SK-N-MC (cell line): ENCODE measurements at places on chromosomes 3 and 15.

DNA sequence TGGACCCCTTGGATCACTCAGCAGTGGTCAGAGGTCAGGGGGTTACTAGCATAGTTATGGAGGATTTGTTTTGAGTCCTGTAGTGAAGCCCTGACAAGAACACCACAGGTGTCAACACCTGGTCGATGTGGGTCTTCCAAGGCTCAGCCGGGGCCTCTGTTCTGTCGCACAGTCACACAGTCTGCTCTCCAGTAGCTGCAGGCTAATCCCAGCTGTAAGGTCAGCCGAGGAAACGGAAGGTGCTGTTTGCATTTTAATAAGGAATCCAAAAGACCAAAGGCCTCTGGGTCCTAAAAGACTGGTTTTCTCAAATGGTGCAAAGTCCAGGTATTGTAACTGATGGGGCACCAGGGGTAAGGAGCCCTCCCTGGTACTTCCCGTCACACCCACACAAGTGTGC, 71.7 kb downstream of the RPLP1 start:
- DNase-seq: no peak

DNA sequence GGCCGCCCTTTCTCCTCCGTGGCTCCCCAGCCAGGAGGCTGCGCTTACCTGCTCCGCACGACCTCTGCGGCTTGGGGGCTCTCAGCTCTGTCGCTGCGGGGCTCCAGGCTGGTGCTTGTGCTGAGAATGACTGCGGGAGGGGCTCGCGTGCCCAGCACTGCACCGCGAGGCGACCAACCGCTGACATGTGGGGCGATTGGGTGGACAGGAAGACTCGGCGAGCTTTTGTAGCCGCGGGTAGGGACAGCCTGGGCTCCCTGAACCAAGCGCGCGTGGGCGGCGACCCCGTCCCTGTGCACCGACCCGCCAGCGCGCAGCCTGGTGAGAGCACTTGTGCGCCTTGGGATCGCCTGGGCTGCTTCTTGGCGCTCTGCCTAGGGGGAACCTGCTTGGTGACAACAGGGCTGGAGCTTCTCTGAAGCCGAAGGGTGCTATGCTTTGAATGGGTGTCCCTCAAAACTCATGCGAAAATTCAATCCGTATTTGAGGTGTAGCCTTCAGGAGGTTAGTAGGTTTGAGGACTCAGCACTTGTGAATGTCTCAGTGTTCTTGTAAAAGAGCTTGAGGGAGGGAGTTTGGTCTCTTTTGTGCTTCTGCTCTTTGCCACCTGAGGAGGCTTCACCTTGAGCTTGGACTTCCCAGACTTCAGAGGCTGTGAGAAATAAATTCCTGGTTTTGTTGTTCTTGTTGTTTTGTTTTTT, 50.4 kb downstream of the IL12A start:
- DNase-seq: no peak

GRCh38 chr3:108931035-108931434, 22.6 kb downstream of the GUCA1C start:
- no peak for DNase-seq

DNA sequence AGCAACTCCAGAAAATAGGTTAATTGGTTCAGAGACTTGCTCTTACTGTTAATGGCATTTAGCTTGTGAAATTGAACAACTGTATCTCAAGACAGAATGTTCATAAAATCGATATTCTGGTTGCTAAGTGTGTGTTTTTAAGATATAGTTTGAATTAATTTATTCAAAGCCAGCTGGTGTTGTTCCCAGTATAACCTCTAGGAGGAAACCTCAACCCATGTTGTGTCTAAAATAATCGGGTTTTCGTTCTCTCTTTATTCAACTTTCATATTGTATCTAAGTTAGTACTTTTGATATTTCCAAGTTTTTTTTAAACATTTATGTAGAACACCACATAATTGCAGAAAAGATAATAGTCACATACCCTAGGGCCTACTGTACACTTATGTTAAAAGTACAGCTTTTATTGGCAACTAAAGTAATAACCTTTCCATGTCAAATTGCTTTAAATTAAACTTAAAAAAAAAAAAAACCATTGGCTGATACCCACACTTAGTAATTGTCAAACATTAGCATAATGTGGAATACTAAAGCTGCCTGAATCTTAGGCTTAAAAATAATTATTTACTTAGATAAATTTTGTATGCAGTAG, 90.9 kb downstream of the SAMMSON start:
- DNase-seq: no peak

- DNase-seq: no peak
Measured at GRCh38 chr15:100725121-100726069, 123.0 kb downstream of the ASB7 start.

GRCh38 chr15:61769557-61769956, 290.7 kb downstream of the VPS13C start:
- DNase-seq: no peak

- DNase-seq: no peak
Measured at GRCh38 chr3:65173841-65174240, 486.0 kb upstream of the ADAMTS9 start.

DNA sequence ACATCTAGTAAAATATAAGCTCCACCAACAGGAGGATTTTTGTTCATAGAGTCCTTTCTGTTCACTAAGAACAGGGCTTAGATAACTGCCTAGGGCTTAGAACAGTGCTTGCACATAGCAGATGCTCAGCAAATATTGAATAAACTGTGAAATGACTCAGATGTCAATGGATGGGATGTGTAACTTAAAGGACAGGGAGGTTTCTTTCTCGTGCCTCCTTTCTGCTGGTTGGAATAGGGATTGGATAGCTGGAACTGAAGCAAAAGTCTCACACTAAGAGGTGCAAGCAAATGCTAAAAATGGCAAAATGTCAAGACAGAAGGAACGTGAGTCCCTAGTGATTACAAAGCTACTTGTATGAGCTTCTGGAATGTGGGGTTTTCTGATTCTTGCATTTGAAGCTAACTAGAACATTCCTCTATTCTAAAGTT, 392.8 kb upstream of the WNT5A start:
- no peak for DNase-seq

DNA sequence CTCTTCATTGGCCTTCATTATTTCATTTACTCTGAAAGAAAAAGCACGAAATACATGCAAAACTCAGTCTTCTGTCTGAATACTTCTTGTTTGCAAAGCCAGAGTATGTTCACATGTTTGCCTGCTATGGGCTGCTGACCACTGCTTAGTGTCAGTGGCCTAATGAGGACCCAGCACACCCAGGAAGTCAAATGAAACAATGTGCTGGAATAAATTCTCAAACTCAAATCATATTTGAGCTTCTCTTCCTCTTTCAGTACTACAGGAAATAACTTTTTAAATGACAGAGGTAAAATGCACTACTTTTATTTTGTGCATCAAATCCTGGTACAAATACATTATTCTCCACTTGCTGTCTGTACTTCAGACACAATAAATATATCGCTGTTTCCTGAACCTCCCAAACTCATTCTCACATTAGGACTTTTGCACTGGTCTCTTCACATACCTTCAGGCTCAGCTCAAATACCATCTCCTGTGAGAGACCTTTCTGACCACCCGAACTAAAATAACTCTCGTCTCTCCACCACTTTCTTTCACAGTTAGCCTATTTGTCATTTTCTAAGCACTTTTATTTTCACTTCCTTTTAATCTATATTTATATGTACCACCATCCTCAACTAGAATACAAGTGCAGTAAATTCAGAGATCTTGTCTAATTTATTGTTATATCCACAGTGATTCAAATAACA, 176.8 kb downstream of the TUSC7 start:
- no peak for DNase-seq

GRCh38 chr3:44939581-44940036, 36.4 kb downstream of the ZDHHC3 start:
- DNase-seq: no peak

GRCh38 chr15:95295896-95296625, 1034.4 kb upstream of the NR2F2 start:
- DNase-seq: peak; percentile 62

- no peak for DNase-seq
Measured at GRCh38 chr3:37963016-37963415, 27.6 kb upstream of the VILL start.

- DNase-seq: no peak
Measured at GRCh38 chr3:23019596-23020300, 183.4 kb upstream of the UBE2E2 start.

DNA sequence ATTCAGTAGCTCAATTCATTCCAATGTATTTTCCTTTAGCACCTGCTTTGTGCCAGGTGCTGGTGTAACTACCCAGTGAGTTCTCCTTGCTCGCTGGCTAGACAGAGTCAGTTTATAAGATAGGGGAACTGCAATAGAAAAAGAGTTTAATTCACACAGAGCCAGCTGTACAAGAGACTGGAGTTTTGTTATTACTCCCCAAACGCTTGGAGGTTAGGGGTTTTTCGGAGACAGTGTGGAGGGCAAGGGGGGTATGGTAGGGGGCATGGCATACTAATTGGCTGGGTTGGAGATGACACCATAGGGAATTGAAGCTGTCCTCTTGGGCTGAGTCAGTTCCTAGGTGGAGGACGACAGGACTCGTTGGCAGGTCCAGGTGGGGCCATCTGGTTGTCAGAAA, 5.4 kb upstream of the CFAP91 start:
- no peak for DNase-seq

DNA sequence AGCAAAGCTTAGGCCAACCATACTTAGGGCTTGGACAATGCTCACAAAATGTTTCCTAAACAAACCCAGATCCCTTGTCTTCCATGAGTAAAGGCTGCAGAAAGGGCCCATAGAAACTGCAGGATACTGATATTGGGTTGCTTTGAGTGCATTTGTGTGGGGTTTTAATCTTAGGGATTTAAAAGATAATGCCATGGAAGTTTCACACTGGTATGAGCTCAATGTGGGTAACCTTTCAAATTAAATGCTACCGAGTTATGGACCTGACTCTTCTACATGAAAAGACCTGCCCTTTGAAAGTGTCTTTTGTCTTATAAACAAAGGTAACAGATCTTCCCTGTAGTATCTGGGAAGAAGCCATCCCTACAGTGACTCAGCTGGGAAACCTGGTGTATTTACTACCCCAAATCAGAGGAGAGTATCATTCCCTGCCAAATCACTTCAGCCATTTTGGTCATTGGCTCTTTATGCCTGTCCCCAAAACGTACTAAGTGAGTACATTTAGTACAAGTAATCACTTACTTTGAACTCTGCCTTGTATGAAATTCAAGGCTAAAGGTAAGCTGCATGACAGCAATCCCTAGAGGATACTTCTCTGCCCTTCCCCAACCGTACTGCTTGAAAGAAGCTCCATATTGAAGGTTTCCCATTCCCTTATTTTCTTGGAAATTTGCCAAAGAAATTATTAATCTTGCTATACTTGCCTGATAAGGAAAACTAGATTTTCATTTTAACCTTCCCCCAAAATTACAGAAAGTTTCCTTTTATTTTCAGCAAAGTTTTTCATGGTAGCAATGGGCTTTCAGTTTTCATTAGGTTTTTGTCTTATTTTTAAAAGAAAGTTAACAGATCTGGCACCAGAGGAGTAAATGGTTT, 7.2 kb downstream of the TM4SF1 start:
- DNase-seq: no peak

GRCh38 chr3:11392014-11392859, 120.0 kb downstream of the ATG7 start:
- DNase-seq: peak; percentile 61

- no peak for DNase-seq
Measured at GRCh38 chr3:107346564-107346963, 30.7 kb upstream of the CCDC54 start.

DNA sequence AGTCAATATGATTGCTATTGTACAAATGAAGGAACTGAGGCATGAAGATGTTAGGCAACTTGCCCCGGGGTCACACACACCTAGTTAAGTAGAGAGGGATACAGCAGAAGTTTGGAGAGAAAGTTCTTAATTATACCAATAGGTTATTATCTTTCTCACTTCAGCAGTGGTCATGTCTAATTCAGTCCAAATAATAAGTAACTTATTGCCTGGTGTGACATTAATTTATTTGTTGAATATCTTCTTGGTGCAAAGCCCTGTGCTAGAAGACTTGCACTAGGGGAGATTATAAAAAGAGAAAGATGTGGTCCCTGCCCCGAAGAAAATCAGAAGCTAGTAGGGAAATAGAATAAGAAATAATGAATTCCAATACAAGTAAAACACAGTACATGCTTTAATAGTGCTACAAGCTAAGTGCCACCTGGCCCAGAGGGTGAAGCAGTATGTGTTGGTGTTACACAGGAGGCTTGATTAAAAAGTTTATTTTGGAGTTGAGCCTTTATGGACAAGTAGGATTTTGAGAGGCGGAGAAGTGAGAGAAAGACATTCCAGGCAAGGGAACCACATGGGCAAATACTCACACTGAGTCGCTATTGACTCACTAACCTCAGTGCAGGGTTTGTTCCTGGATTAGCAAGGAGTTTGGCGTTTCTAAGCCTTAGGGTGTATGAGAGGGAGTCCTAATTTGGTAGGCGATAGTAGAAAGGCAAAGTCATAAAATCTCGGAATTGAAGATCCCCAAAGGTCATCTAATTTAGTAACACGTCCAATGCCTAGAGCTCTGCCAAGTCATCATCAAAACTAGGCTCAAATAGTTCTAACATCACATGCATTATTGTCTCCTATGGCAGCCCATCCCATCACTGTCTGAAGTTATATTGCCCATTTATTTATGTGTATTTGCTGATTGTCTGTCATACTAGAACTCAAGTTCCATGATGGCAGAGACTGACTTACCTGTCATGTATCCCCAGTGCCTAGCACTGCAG, 19.2 kb upstream of the GSK3B start:
- DNase-seq: no peak

- DNase-seq: no peak
Measured at GRCh38 chr15:39546842-39547241, 34.0 kb upstream of the THBS1 start.

DNA sequence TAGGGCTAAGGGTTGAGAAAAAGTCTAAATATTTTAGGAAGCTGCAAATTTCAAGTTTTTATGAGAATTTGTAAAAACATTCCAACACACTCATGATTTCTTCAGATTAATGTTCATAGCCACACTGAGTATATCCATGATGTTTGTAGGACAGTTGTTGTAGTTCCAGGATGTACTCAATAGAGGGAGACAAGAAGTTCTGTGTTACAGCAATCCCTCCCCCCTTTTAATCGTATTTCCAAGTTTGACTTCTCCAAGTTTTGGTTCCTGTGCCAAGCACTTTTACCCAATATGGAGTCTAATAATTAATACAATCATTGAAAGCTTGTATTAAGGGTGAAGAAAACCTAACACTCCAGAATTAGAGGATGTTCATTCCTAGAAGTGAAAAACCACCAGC, 143.4 kb downstream of the FEZF2 start:
- no peak for DNase-seq

GRCh38 chr15:77764095-77764494, 131.4 kb upstream of the LINGO1 start:
- DNase-seq: no peak

GRCh38 chr15:77564938-77565337, 67.8 kb downstream of the LINGO1 start:
- DNase-seq: no peak
